ENCODE measurements at places on chromosomes 1 and 21. TPM values are rescaled to one million over a fixed set of nuclear protein-coding genes. Genes with fewer than 3 reads are reported as not detected.
A peak's percentile ranks its signal among the peaks of the same experiment; 100 is the strongest.

ZNF326 gene
- total RNA-seq: 29.9 TPM

MFAP2 gene
- 37.9 TPM for total RNA-seq

PTGER3 gene
- total RNA-seq: not detected

- DNase-seq: no peak
Observed at GRCh38 chr1:35223084-35223630, 30.2 kb upstream of the SFPQ start.

SLC30A10 gene
- not detected for total RNA-seq

DNA sequence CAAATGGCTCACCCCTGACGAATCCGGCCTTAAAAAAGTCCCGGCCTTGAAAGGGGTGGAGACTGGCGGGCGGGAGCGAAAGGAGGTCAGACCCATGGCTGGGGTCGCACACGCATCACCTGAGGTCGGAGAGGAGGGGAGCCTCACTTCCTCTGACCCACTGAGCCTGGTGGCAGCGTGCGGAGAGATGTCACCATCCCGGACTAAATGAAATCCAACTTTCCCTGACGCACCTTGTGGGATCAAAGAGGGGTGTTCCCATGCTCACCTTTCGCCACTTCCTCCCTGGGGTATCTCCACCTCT is 709 bp upstream of the SLC41A1 start:
- DNase-seq: no peak

DCDC2B gene
- not detected for total RNA-seq

GRCh38 chr1:174999936-175000696 is at the start of gene CACYBP:
TSS of gene CACYBP (plus strand) at chr1:174999947. CDS start at chr1:175000181, 234 bp downstream.
- peak; percentile 54 for DNase-seq

DNA sequence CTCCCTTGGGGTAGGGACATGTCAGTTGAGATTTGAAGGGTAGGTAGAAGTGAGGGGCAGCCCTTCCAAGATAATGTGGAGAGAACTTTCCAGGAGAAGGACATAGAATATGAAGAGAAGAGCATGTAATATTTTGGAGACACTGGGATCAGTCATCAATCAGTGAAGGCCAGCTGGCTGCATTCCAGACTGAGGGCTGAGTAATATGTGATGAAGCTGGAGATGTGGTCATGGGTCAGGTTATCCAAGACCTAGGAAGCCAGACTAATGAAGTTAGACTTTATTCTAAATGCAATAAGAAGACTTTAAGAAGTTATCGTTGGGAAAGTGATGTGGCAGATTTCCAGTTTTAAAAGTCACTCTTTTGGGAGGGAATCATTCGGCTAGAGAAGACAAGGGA is 262.0 kb downstream of the HMCN1 start:
- DNase-seq: peak; percentile 47

GRCh38 chr1:200912737-200913407 is 18.2 kb downstream of the INAVA start:
- DNase-seq: no peak

GRCh38 chr1:11740258-11741192 is 4.6 kb downstream of the AGTRAP start:
- no peak for DNase-seq

GLRX2 gene
- total RNA-seq: 21.5 TPM

TMEM54 gene
- 23.6 TPM for total RNA-seq

SPRR3 gene
- not detected for total RNA-seq

DNA sequence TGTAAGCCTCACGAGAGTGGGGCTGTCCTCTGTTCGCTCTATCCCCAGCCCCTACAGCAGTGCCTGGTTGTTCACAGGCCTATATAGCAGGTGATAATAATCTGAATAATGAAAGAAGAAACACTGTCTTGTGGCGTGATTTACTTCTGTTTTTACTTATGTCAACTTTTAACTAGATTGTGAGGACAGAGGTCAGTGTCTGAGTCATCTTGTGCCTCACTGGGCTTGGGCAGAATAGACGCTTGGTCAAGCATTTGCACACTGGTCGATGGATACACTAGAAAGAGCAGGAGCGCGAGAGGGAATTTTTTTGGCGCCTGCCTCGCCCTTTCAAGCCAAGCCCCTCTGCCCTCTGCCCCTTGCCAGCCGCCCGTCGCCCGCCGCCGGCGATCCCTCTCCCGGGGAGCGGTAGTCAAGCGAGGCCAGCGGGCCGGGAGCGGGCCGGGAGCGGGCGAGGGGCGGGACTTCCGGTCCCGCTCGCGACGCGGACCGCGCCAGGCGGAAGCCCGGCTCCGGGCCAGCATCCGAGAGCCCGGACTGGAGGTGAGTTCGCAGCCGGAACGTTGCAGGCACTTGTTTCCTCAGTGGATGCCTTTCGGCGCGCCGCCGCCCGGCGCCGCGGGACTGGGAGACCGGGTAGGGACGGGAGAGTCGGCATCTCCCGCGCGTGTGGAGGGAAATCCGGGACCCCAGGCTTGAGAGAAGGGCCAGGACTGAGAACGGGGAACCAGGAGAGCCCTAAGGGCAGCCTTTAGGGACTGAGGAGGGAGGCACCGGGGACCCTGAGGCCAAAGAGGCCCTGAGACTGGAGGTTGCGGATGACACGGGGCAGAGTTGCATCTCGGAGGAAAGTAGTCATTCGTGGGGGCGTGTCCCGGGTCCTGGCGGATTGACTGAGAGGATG is at the start of gene DISP1:
DISP1 (plus strand) TSS at position 504 of the 904 bp plus-strand sequence. CDS start 127,785 bp downstream, outside the sequence.
- DNase-seq: peak; percentile 65

DNA sequence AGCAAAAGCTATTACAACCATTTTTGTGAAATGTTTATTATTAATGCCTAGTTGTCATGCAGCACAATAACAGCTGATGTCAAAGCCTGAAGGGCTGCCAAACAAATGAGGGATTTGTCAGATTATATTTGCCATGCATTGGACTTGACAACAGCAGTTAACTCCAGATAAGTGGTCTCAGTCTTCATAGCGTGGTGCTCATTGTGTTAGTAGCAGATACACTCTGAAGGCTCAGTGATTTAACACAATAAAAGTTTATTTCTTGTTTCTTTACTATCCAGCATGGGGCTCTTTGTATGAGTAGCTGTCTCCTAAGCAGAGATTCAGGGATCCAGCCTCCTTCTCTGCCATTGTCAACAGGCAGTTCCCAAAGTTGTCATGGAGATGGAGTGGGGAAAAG is 76.0 kb upstream of the PTGFRN start:
- no peak for DNase-seq

- DNase-seq: no peak
Observed at GRCh38 chr1:117788014-117788413, 141.4 kb downstream of the GDAP2 start.

ETNK2 gene
- 15.5 TPM for total RNA-seq

DNA sequence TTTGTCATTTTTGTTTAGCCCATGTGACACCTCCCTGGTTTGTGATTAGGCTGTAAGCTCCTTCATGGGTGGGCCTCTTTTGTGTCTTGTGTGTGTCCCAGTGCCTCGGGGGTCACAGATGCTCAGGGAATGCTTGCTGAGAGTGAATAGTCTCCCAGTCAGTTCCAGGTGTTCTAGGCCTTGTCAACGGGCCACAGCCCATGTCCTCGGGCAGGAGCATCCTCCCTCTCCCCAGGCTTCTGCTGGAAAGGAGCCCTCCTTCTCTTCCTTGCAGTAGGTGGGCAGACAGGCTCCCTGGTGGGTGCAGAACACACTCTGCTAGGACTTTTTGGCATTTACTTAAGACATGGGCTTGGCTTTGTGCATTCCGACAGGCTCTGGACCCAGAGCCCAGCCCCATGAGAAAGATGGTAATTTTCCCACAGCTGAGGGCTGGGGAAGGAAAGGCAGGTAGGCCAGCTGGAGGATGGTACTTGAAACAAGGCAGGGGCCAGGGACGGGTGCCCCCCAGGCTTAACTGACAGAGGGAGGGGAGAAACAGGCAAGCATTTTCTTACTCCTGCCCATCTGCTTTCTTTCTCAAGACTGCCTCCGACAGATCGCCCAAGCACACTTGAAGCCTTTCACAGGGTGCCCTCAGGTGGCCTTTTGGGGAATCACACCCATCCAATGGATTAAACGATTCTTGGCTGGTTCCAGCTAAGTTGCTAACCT is 7.1 kb upstream of the CPLANE2 start:
- peak; percentile 87 for DNase-seq

- no peak for DNase-seq
Observed at GRCh38 chr1:61046434-61046833, 35.9 kb upstream of the NFIA start.

Data from endothelial cell of umbilical vein (primary cell).